Naive thymus-derived CD4-positive, alpha-beta T cell (primary cell): ENCODE measurements at places on chromosomes 1 and 21. TPM values are rescaled to one million over a fixed set of nuclear protein-coding genes. Genes with fewer than 3 reads are reported as not detected.

- DNase-seq: no peak
These were observed 282 bp downstream of the RSPH1 start for GRCh38 chr21:42495765-42496119.

DNA sequence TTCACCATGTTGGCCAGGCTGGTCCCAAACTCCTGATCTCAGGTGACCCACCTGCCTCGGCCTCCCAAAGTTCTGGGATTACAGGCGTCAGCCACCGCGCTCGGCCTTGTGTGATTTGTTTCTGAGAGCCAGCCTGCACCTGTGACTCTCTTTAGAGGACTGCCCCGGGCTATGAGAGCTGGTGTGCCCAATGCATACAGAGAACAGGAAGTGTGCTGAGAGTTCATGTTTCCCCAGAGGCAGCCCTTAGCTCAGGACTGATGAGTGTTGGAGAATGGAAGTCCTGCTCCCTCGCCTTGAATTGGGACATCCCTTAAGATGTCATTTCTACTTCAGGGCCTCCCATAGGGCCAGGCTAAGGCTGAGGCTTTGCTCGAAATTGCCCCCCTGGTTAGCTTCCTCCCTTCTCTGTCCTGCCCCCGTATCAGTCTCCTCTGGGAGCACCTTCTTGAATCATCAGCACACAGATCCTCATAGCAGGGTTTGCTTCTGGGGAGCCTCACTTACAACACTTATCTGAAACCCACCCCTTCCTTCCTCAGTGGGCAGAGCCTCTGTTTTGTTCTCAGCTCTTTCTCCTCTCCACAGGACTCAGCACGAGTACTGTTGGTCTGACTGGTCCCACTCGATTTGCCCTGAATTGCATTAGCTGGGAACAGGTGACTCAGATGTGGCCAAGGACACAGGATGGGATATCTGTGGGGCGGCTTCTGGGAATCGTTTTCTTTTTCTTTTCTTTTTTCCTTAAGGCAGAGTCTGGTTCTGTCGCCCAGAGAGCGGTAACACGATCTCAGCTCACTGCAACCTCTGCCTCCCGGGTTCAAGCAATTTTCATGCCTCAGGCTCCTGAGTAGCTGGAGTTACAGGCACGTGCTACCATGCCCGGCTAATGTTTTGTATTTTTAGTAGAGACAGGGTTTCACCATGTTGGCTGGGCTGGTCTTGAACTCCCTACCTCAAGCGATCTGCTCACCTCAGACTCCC is 80.1 kb downstream of the UBIAD1 start:
- DNase-seq: no peak

- no peak for DNase-seq
These were observed 77.6 kb downstream of the RPS6KA1 start for GRCh38 chr1:26607186-26607585.

GRCh38 chr1:239958063-239958462 is 133.6 kb upstream of the FMN2 start:
- no peak for DNase-seq

DNA sequence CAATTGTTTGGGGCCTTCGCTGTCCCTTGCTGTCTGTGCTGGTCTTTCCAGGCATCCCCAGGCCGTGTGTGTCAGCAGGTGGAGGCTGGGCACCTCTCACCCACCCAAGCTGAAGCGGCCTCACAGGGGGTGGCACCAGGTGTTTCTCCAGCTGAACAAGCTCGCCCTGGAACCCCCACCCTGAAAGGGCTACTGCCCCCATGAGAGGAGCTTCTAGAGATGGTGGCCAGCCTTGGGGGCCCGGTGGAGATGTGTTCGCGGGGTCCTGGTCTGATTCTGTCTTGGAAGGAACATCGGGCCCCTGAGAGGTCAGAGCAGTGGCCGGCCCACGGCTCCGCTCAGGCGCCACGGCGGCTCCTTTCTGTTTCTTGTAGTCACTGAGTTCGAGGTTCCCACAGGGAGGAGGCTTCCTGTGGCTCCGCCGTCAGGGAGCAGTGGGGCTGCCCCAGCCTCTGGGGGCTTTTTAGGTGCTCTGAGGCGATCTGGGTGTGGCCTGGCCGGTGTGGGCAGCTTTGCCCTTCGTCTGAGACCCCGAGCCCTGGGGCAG is 46.9 kb downstream of the SKI start:
- DNase-seq: no peak

- no peak for DNase-seq
These were observed 1.4 kb downstream of the VPS13D start for GRCh38 chr1:12231276-12231595.

DNA sequence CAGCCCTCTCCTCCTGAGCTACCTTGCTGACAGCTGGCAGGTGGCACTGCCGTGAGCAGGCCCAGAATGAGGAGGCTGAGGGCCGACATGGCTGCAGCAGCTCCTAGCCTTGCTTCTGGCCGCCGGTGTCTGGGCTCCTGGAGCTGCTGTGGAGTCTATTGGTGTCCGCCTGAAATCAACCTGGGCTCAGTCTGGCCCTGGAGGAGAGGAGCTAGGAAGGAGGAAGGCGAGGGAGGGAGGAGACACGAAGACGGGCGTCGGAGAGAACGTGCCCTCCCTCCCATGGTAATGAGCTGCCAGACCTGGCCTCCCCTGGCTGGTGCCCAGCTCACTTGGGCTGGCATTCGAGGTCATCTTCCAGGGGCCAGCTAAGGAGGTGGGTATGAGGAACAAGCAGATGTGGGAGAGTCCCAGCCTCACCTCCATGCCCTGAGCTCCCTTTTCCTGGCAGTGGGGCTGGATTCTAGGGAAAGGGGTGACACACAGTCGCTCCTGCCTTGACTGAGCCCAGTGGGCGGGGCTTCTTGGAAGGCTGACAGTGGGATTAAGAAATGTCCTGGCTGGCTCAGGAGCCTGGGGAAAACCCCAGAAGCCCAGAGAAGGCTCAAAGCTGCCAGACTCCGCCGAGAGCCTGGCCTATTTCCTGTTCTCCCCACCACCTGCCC is at the start of gene PDZK1IP1:
Gene PDZK1IP1 (minus strand): TSS at position 193 of the 665 bp plus-strand sequence. CDS start 104 bp downstream, at position 89.
- no peak for DNase-seq

DNA sequence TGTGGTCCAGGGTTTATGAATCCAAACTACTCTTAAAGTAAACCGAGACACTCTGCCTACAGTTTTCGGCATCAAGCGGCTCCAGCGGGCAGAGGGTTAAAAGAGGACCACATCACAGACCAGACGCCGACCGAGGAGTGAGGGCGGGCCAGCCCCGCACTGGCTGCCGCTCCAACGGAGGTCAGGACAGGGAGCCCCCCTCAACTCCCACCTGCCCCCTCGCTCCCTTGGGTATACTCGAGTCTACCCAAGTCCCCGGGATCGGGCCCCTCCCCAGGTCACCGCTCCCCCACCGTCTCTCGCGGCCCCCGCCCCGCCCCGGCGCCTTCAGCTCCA is 312 bp downstream of the ARNT start:
- DNase-seq: no peak

DNA sequence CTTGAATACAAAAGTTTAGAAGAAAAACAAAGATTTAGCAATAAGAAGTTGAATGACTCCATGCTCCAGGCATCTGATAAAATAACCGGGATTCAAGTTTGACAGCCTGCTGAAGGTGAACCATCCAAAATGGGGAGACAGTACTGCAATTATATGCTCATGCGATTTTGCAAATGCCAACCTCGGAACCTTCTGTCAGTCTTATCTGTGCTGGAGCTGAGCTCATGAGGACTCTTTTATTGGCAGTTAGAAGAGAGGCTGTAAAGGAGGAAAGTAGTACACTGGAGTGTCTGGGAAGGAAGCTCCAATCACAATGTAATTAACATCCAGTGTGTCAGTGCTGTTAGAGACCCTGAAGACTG is 170.0 kb downstream of the GALNT2 start:
- no peak for DNase-seq

- DNase-seq: no peak
These were observed 36.6 kb downstream of the DEGS1 start for GRCh38 chr1:224219612-224220059.

- peak; percentile 22 for DNase-seq
These were observed 2.7 kb upstream of the RAD54L start for GRCh38 chr1:46244656-46245371.

- DNase-seq: no peak
These were observed at the start of gene DENND2D for GRCh38 chr1:111199881-111200801. DENND2D (minus strand) TSS chr1:111200646; CDS start chr1:111200459, 187 bp downstream.

DNA sequence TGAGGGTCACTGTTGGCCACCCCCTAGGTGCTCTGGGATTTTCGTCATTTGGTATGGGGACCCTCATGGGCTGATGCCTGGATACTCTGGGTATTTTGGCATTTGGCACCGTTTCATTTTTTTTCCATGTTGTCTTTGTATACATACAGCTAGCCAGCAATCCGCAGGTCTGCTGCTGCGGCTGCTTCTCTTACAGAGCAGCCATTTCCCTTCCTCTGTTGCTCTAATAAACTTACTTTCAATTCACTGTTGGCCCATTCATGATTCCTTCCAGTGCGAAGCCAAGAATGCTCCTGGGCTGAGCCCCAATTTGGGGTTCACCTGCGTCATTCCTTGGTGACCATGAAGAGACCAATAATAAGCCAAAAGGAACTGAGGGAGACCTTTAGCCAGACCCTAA is 21.5 kb downstream of the GON4L start:
- DNase-seq: no peak

DNA sequence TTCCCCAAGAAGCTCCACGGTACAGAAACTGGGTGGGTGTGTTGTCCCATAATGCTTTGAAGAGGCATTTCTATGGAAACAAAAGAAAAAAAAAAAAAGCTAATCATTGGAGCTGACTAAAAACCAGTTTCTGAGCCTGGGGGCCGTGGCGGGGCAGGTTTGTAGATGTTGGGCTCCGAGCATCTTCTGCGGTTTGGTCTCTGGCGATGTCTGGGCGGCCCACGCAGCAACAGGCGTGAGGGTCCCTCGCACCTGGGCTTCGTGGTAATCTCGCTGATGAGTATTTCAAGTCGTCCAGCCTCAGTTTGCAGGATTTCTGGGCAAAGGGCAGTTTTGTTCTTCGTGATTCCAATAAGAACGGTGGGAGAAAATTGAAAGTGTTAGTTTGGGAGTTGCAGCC is 6.8 kb downstream of the TP73 start:
- DNase-seq: no peak

GRCh38 chr21:38570596-38570995 is 72.3 kb upstream of the ERG start:
- DNase-seq: no peak

DNA sequence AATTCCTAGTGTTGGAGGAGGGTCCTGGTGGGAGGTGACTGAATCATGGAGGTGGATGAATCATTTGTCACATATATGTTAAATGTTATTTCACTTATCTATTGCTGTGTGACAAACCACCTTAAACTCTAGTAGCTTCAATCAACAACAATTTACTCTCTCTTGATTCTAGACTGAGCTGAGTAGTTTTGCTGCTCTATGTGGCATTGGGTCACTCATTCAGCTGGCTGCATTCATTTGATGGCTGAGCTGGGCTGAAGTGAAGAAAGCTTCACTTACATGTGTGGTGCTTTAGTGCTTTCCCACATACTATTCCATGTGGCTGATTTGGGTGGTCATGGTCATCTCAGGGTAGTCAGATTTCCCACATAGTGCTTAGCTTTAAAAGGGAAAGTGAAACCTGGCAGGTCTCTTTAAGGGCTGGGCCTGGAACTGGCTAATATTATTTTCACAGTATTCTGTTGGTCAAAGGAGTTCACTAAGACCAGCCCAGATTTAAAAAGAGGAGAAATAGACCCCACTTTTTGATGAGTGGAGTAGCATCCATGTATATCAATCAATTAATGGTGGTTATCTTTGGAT is 10.5 kb downstream of the DNAH14 start:
- DNase-seq: no peak

DNA sequence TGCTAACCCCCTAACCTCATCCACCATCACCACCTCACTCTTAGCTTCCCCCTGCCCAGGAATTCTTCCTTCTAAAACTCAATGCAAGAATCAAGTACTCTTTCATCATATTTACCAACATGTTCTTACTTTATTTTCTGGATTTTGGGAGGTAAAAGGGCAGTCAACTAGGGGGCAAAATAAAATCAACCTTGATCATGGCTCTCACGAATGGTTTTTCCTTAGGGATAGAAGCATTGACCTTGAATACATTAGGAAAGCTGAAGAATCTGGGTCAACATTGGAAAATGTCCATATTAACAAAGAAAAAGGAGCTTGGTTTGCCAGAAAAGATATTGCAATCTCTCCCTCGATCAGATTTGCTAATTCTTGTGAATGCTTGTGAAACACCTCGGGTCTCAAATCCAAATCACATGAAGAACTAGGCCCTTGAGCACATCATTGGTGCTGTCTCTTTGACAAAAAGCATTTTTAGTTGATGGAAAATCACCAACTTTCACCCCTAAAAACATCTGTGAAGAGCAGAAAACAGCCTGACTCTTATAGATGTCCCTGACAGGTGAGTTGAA is 58.9 kb downstream of the ZC3H11B start:
- no peak for DNase-seq

GRCh38 chr1:89843273-89844130 is 22.7 kb downstream of the LRRC8D start:
- DNase-seq: peak; percentile 68

- DNase-seq: no peak
These were observed 7.7 kb upstream of the LCE3A start for GRCh38 chr1:152630596-152630995.

- no peak for DNase-seq
These were observed 16.8 kb downstream of the LAMC1 start for GRCh38 chr1:183039985-183040447.

DNA sequence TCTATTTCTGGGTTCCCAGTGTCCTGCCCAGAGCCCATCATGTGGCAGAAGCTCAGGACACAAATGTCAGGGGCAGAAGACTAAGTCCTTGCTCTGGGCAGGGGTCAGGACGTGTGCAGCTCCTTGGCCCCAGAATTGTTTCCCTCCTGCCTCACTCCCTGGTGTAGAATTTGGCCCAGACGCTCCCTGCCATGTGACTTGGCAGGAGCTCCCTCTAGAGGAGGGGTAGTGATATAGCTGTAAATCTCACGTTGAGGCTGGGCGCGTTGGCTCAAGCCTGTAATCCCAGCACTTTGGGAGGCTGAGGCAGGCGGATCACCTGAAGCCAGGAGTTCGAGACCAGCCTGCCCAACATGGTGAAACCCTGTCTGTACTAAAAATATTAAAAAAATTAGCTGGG is 91.2 kb downstream of the UBIAD1 start:
- no peak for DNase-seq

DNA sequence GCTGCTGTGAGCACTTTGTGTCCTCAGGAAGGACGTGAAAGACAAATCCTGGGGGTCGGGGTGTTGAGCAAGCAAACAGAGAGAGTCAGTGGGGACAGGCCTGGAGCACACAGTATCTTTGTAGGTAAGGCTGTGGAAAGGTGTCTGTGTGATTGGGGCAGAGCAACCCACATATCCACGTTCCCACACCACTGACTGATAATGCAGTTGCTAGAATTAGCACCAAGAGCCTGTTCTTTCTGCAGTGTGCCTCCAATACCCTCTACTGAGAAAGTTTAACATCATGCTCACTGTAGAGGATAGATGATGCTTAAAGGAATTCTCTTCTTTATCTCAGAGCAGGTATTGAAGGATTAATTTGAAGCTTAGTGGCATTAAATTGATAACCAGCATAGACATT is 161.1 kb downstream of the PIK3R3 start:
- no peak for DNase-seq

The S100A5 gene
- 1.5 TPM for polyA plus RNA-seq

The CYP4A11 gene
- polyA plus RNA-seq: not detected

The AMY2B gene
- polyA plus RNA-seq: 1.7 TPM

The SPRR2E gene
- polyA plus RNA-seq: not detected

The SLC9C2 gene
- polyA plus RNA-seq: not detected

The PADI2 gene
- polyA plus RNA-seq: not detected

The CFAP74 gene
- polyA plus RNA-seq: not detected

The RIMS3 gene
- polyA plus RNA-seq: 4.3 TPM

The FCRL5 gene
- polyA plus RNA-seq: not detected

The GJC2 gene
- not detected for polyA plus RNA-seq

The VWA1 gene
- not detected for polyA plus RNA-seq

The DNASE2B gene
- not detected for polyA plus RNA-seq

The IPP gene
- 14.5 TPM for polyA plus RNA-seq

The IL19 gene
- polyA plus RNA-seq: not detected

The NBPF6 gene
- polyA plus RNA-seq: not detected

The ELF3 gene
- 0.29 TPM for polyA plus RNA-seq
